Hematopoietic multipotent progenitor cell treated with erythropoietin and hydrocortisone succinate and interleukin-3 and kit ligand, for 17 days (in vitro differentiated cells): ENCODE measurements at places on chromosomes 4 and X.

GRCh38 chr4:124066595-124066994, 645.9 kb downstream of the ANKRD50 start:
- DNase-seq: no peak

- no peak for DNase-seq
These were observed 2.2 kb downstream of the NEXMIF start for GRCh38 chrX:74922922-74923543.

DNA sequence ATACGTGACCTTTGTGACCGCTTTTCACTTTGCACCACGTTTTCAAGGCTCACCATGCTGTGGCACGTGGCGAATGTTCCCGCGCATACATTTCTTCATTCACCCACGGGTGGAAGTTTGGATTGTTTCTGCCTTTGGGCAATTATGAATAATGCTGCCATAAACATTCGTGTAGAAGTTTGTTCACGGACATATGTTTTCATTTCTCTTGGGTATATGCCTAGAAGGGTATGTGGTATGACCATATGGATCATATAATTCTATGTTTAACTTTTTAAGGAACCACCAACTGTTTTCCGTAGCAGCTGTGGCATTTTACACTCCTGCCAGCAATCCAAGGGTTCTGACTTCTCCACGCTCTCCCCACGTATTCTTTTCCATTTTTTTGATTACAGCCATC, 60.9 kb upstream of the MXD4 start:
- DNase-seq: no peak

GRCh38 chr4:172898715-172899114, 269.9 kb upstream of the GALNT7 start:
- DNase-seq: no peak

DNA sequence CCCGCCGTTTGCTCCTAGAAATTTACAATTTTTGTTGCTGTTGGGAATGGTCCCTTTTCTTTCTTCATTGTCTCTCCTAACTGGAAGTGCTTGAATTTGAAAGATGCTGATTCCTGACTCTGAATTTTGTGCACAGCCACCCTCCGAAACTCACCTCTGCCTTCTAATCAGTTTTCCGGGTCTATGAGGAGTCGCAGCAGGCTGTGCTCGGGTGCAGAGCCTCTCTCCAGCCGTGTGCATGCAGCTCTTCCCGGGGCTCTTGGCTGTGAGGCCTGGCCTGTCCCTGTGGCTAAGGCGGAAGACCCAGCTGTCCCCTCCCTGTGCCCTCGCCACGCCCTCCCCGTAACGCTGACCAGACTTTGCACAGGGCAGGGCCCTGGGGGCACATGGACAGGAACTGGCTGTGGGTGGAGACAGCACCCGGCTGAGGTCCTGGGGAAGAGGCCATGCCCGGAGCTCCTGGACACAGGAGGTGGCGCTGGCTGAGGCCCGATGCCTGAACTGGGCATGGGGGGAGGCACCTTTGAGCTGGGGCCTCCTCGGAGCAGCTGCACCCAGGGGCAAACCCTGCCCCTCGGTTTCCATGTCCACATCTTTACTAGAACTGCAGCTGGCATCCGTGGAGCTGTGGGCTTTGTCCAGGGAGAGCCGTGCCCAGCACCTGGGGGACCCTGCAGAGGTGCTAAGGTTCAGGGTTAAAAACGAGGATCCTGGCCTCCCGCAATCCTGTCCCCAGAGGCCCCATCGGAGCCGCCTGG, 32.6 kb upstream of the SPON2 start:
- no peak for DNase-seq

DNA sequence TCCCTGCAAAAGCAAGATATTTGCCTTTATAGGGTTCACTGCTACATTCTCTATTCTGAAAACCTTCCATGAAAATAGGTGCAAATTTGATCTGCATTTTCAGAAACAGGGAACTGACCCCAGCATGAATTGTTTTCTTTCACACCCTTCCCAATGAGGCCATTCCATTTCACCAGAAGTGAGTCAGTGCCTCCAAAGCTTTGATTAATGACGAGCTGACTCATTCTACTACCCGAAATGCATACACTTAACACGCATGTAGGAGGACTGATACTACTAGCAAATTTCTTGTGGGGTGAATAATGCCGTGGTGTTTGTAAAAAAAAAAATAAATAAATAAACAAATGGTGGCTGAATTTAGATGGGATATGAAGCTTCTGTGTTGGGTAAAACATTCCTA, 146.9 kb upstream of the FGF13 start:
- no peak for DNase-seq
